ENCODE measurements at places on chromosomes 11 and 22.
A peak's percentile ranks its signal among the peaks of the same experiment; 100 is the strongest.

DNA sequence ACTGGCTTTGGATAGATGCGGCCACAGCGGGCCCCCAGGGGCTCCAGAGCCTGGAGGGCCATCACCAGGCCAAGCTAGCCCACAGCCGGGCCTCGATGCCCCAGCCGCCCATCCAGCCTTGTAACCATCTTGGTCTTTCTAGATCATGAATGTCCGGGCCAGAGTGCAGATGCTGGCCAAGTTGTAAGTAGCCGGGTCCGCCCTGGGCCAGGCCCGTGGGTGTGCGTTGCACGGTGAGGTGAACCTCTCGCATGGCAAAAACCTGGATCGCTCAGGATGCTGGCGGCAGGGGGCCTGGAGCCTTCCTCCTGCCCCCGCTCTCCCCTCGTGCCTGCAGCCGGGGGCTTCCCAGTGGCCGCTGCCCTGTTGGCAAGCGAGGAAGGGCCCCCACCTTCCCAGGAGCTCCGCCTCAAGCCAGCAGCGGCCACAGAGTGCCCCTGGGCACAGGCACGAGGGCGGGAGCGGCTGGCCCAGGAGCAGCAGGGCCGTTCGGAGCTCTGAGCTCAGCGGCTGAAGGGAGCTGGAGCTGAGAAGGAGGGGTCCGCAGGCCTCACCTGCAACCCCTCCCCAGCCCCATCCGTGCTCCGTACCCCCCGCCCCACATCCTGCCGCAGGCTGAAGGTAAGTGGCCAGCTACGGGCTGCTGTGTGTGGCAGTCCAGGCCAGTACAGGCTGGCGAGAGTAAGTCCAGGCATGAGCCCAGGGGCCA lies 10.9 kb upstream of the MRPL23 start:
- DNase-seq = no peak

GRCh38 chr11:6746086-6746618 lies 25.6 kb downstream of the OR2AG2 start:
- peak; percentile 69 for DNase-seq

- DNase-seq = no peak
Measured at GRCh38 chr11:130580372-130580771, 131.9 kb downstream of the ADAMTS15 start.

DNA sequence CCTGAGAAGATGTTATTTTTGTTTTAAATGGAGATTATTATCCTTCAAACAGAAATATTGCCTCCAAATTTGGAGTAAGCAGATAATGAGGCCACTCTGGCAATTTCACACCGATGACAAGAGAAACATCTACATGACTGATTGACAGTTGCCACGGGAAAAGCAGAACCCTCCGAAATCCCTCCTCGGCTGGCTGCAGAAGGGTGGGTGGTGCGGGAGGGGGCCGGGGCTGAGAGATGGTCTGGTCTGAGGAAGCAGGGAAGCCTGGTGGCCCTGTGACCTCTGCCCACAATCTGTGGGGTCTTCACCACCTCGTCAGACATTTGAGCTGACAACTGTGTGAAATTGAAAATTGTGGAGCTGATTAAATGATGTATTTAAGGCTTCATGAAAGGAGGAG lies 503.2 kb downstream of the MN1 start:
- no peak for DNase-seq

- DNase-seq = no peak
Measured at GRCh38 chr11:60512651-60513225, 2.5 kb upstream of the MS4A13 start.

DNA sequence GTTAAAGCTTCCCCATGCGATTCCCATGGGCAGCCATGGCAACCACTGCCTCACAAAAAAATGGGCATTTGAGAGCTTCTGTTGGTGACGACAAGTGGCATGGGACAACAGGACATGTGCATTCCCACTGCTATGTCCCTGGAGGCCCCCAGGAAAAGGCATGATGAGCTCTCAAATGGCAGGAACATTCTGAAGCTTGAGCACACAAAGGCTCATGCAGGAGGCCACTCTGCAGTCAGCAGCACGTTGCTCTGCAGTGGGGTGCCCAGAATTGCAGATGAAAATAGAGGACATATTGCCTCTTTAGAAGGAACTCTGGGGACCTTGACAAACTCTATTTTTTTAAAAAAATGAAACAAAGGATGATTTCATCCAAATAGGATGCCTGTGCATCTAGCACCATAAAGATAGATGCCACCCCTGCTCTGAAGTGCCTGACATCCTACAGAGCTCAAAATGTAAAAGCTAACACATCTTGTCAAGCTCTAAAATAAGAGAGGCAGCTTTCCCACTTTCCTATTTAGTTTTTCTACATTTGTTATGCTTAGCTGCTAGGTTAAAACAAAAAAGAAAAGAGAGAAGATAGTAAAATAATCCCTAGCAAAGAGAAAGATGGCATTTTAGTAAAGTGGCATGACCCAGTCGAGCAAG lies 277.6 kb upstream of the ZC3H12C start:
- DNase-seq = no peak

- no peak for DNase-seq
Measured at GRCh38 chr11:134581121-134581626, 169.1 kb upstream of the B3GAT1 start.

- no peak for DNase-seq
Measured at GRCh38 chr11:28460348-28460747, 352.2 kb downstream of the METTL15 start.

DNA sequence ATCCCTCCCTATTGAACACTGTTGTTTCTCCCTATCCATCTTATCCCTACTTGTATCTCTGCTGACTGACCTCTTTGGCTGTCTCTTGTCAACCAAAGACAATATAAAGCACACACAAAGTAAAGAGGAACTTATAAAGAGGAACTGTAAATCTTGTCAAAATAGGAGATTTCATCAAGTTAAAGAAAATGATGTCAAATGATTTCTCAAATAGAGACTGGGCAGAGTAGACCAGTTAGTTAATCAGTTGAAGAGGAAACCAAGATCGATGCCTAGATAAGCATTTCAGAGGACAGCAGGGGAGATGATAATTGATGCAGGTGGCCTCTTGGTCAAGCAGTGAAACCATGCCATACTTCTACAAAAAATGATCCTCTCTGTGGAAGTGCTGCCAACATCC lies 22.7 kb downstream of the KCNQ1OT1 start:
- no peak for DNase-seq

DNA sequence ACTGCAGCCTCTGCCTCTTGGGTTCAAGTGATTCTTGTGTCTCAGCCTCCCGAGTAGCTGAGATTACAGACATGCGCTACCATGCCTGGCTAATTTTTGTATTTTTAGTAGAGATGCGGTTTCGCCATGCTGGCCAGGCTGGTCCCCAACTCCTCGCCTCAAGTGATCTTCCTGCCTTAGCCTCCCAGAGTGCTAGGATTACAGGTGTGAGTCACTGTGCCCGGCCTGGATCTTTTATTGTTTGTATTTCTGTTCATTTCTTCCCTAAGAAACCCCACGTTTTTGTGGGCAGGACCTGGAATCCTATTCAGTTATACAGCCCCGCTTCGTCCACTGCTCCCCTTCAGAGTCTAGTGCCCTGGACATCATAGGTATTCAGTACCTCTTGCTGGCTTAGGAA lies 28.7 kb downstream of the ZBTB16 start:
- no peak for DNase-seq

GRCh38 chr11:10291801-10292638 lies 2.0 kb downstream of the SBF2 start:
- no peak for DNase-seq

- DNase-seq = no peak
Measured at GRCh38 chr11:108115500-108116140, 5.7 kb upstream of the ACAT1 start.

DNA sequence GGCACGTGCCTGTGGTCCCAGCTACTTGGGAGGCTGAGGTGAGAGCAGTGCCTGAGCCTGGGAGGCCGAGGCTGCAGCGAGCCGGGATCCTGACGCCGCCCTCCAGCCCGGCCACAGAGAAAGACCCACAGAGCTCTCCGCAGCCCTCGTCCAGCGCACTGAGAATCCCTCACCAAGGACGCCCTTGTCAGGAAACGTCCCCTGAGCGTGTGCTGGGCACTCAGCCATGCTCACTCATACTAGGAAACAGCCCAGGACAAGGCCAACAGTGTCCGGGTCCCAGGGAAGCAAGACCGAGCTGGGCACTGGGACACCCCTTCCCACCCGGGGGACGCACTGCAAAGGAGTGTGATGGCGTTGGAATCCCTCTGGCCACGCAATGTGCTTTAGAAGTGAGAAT lies 14.5 kb downstream of the DEAF1 start:
- no peak for DNase-seq

DNA sequence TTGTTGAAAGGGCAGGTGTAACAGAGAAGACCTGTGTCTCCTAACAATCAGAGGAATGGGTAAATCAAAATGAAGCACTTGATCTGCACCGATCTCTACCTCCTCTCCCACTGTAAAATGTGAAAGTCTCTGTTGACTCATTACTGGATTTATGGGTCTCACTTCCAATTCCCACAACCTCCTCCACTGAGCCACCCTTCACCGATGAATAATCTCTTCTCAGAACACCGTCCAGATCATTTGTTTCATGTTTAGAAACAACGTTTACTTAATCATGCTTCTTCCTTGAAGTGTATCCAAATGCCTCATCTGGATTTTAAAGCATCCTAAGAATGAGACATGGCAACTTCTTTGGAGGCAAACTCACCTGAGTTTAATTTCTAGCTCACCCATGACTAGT lies 643.6 kb downstream of the ETS1 start:
- DNase-seq = no peak

- DNase-seq = no peak
Measured at GRCh38 chr22:33789690-33790253, 130.5 kb downstream of the LARGE1 start.

- DNase-seq = no peak
Measured at GRCh38 chr22:39558254-39558727, 12.3 kb upstream of the CACNA1I start.

DNA sequence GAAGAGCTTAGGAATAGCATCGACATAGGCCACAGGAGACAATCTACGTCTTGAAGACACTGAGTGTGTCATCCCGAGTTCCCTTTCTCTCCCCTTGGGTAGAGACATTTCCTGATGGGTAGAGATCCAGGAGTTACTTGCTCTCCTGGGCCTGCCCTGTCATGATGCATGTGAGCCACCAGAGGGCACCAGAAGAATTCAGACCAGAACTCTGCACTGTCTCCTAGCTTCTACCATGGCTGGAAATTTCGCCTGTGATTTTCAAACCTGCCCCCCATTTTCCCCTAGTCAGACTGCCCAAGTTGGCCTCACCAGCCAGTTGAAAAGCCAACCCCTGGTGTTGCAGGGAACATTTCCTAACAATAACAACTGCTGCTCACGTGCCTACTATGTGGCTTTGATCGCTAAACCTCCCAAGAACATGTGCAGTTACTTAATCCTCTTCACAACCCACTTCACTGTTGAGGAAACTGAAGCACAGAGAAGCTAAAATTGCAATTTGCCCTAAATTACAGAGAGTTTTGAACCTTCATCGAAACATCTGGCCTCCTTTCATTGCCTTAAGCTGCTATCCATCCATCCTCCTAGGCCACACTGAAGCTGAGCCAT lies 47.2 kb downstream of the C11orf58 start:
- DNase-seq = peak; percentile 54

DNA sequence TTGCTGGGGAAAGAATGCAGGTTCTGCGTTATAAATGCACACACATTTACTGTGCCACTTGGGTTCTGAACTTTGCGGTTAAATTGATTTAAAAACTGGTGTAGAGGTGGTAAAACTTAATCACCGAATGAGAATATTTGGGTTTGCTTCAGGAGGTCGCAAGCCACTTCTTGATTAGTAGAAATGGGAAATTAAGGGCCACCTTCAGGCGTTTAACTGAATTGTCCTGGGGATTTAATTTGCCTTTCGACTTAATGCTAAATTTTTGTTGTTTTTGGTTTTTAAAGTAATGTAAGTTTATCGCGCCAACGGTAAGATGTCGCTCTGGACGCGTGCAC lies 459 bp upstream of the NCR3LG1 start:
- DNase-seq = no peak

- no peak for DNase-seq
Measured at GRCh38 chr11:17722000-17722643, 2.8 kb downstream of the MYOD1 start.

DNA sequence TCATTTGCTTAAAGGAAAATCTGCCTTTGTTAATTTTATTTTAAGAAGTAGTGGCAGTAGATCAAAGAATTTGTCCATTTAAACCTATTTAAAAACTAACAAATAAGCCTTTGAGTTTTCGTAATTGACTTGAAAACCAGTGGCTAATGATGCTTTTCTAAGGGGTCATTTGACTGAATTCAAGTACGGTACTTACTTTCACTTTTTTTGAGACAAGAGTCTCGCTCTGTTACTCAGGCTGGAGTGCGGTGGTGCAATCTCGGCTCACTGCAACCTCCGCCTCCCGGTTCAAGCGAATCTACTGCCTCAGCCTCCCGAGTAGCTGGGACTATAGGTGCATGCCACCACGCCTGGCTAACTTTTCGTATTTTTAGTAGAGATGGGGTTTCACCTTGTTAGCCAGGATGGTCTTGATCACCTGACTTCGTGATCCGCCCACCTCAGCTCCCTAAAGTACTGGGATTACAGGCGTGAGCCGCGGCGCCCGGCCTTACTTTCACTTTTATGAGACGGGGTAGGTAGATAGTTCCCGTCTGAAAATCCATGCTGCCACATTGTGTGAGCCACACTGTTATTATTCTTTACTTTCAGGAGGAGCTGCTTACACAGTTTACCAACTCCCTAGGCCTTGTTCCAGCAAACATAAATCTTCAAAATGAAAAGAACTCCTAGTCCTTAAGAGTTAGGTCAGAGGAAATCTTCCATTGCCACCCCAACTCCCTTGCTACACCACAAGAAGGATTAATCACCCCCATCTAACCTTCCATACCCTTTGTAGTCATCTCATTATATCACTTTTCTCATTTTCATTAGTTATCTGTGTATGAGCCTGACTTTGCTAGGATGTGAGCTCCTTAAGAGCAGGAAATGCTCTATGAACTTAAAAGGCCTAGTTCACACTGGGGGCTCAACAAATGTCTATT lies 926.6 kb upstream of the CCDC90B start:
- no peak for DNase-seq

- peak; percentile 23 for DNase-seq
Measured at GRCh38 chr11:910044-910588, 494 bp downstream of the CHID1 start.

GRCh38 chr11:71532036-71532610 lies 5.1 kb downstream of the KRTAP5-7 start:
- DNase-seq = no peak

DNA sequence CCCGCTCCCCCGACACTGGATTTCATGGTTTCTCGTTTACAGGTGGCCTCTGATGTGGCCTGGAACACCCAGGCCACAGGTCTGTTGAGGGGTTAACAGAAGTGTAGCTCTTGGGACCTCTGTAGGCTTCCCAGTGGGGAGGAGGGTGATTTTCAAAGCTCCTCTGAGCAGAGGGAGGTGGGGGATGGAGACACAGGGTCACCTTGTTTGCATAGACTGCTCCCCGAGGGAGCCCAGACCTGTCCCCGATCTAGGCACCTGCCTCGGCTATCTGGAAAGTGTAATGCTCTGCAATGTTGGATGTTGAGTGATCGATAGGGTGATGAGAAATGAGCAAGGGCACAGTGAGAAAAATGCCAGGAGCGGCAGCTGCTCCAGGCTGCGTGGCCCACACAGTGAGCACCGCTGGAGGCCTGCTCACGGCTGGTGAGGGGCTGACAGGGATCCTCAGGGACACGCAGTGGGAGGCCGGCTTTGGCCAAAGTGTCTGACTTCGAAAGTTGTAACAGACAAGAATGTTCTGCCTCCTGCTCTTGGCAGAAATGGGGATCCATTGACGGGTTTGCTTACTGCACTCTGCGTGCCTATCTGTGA lies 594.1 kb downstream of the BRD1 start:
- DNase-seq = no peak

- no peak for DNase-seq
Measured at GRCh38 chr11:97732011-97732632, 1288.6 kb upstream of the CNTN5 start.
